T-helper 1 cell (primary cell): ENCODE measurements at places on chromosomes 16 and 17.

- peak; percentile 70 for DNase-seq
These were observed 639 bp downstream of the MIF4GD start for GRCh38 chr17:75270218-75270965.

DNA sequence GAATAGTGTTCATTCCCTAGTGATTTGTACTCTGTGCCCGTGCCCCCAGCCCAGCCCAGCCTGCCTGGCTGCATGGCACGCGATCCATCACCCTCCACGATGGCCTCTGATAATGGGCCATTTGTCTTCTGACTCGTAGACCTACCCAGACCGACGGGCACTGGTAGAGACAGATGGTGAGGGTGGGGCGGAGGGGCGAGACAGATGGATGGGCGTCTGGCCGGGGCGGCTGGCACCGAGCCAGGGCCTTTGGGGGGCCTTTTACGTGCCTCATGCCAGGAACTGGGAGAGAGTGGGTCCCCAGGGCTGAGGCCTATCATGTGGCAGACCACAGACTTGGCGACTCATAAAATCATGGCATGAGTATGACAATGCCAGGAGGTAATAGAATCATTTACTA is 25.4 kb downstream of the CRHR1 start:
- DNase-seq: no peak

- DNase-seq: no peak
These were observed 1.2 kb downstream of the PDP2 start for GRCh38 chr16:66881560-66881959.

GRCh38 chr16:29848420-29849297 is 14.4 kb downstream of the CDIPT start:
- DNase-seq: peak; percentile 75

DNA sequence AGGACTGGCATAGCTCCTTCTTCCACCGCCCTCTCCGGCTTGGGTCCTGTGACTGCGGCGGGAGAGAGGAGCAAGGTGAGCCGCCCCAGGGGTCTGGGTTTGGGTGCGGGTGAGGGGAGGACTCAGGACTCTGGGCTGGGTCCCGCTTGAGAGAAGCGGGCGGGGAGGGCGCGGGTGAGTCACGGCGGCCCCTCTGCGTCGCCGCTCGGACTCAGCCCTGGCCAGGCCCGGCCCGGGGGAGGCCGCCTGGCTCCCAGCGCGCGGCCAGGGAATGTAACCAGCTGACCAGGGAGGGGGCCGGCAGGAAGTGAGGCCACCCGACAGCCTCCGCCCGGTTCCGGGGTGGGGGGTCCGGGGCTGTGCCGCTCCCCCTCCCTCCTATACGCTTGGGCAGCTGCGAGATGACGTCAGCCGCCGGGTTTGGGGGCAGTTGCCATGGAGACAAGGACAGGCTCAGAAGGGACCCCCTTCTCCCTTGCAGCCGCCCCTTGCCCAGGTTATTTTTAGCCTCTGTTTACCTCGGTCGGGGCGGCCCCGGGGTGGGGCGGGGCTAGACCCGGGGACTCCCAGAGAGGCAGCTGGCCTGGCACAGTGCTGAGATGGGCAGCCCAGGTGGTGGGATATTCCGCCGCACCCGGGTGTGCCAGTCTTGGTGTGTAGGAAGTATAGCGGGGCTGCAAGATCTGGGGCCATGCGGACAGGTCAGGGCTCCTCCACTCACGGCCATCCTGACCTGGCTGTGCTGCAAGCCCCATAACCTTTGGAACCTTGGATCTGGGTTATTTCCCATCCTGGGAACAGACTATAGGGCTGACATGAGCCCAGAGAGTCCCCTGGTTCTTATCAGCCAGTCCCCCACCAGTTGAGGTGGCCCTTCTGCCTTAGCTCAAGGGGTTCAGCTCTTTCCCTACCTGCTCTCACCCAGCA is 1.6 kb downstream of the RIPOR1 start:
- DNase-seq: no peak

GRCh38 chr17:71765437-71765836 is 355.4 kb upstream of the SOX9 start:
- no peak for DNase-seq

GRCh38 chr16:64711596-64711995 is 410.3 kb downstream of the CDH11 start:
- no peak for DNase-seq

DNA sequence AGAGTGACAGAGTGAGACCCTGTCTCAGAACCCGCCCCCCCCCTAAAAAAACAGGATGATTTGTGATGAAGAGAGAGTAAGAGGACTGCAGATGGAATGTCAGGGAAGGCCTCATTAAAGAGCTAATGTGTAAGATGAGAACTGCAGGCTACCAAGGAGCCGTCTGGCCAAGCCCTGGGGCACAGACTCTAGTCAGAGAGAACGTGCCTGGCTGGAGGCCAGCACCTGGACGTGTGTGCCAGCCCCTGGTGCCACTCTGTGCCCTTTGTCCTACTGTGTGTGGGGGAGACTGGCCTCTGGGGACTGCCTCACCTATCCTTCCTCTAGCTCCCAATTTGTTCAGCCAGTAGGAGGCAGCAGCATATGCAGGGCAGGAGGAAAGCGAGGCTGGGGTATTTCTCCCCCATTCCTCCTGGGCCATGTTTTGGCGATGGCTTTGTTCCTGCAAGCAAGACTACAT is 37.1 kb downstream of the KNOP1 start:
- no peak for DNase-seq

DNA sequence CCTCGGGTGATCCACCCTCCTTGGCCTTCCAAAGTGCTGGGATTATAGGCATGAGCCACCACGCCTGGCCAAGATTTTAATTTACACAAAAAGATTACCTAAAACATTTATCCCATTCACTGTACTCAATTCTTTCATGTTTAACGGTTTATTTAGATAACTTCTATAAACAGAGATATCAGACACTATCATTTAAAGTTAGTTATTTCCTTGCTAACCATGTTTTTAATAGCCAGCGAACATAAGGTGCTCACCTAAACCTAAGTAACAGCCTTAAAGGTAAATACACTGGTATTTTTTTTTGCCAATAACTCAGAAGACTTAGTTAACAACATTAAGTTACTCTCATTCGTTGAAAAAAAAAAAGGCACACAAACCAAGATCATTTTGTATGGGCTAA is 82.0 kb upstream of the C17orf78 start:
- no peak for DNase-seq

GRCh38 chr17:37598145-37598544 is 11.1 kb downstream of the SYNRG start:
- DNase-seq: no peak

DNA sequence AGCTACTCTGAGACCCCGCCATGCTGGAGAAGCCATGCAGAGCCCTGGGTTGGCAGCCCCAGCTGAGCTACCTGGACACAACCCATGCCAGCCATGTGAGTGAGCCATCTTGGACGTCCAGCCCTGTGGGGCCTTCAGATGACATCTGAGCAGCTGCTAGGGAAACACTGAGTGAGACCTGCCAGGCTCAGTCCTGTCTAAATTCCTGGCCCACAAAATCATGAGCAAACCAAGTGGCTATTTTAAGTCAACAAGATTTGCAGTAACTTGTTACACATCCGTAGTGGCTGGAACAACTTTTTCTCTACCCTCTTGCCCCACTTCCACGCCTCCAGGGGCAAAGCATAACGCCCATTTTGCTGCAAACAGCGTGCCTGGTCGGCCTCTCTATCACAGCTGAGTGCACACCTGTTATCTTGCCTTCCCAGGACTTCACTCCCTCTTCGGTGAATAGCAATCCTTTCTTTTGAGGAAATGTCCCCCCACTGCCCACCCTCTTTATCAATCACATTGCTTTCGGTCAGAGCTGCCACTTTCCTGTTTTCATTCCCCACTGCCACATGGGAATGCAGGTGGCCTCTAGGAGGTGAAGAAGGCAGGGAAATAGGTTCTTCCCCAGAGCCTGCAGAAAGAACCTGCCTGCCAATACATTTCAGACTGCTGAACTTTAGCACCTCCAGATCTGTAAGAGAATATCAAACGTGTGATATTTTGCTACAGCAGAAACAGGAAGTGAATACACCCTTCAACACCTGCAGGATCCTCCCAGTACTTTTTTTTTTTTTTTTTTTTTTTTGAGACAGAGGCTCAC is 7.4 kb upstream of the SCIMP start:
- DNase-seq: peak; percentile 24

- DNase-seq: no peak
These were observed 41.1 kb upstream of the DHX8 start for GRCh38 chr17:43442711-43443110.

- DNase-seq: no peak
These were observed 30.5 kb downstream of the CEP295NL start for GRCh38 chr17:78872486-78872885.

GRCh38 chr17:61400066-61400716 is 548 bp downstream of the TBX2 start:
- no peak for DNase-seq

- DNase-seq: no peak
These were observed 3.6 kb upstream of the PHF12 start for GRCh38 chr17:28954886-28955285.

DNA sequence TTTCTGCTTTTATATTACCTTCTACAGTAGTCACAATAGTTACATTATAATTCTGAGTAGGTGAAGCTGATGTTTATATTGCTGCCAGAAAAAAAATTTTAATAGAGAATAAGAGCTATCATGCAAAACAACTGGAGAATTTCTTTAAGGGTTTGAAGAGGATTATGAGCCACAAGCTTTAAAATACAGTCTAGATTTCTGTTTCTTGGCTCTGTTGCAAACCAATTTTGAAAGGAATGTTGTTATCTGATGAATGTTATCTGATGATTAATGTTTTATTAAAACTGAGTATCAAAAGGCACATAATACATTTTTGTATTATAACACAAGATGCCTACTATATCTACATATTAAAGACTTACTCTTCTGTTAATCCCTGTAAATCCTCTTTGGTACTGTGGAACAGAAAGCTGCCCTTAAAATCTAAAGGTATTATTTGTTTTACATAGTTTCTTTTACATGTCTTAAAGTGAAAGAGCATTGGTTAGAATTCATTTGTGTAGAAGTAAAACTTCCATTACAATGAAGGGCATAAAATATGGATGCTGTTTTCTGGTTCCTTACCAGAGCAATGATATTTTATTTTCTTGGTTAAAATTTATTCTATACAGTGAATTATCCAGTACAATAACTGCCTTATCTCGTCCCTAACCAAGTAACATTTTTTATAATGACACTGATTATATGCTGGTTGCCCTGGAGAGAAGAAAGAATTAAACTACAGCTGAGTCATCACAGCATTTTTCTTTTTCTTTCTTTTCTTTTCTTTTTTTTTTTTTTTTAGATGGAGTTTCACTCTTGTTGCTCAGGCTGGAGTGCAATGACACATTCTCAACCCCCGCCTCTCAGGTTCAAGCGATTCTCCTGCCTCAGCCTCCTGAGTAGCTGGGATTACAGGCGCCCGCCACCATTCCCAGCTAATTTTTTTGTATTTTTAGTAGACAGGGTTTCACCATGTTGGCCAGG is 205.7 kb downstream of the TANC2 start:
- DNase-seq: no peak

GRCh38 chr16:14609716-14610115 is 20.3 kb downstream of the PARN start:
- DNase-seq: no peak

DNA sequence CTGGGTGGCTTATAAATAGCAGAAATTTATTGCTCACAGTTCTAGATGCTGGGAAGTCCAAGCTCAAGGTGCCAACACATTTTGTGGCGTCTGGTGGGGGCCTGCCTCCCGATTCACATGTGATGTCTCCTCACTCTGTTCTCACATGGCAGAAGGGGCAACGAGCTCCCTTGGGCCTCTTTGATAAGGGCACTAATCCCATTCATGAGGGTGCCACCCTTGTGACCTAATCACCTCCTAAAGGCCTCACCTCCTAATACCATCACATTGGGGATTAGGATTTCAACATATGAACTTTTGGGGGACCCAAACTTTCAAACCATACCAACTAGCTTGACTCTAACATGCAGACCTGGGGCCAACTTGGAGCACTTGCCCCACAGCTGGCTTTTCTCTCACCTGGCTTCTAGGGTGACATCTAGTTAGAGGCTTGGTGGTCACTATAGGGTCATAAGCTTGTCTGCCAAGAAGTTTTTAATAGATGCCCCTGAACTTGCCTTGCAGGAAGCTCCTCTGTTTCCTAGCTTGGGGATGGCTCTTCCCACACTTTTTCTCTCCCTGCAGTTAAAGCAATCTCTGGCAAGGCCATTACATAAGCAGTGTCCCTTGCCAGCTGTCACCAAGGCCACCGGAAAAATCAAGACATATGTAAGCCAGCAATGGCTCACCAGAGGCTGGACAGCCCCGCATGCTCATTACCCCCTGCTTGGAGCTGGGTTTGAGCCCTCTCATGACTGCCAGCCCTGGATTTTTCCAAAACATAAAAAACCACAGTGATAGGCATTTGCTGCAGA is 8.4 kb upstream of the MED9 start:
- DNase-seq: no peak

GRCh38 chr16:85982563-85982939 is 83.6 kb downstream of the IRF8 start:
- no peak for DNase-seq

- no peak for DNase-seq
These were observed 26.9 kb downstream of the OR3A1 start for GRCh38 chr17:3271072-3271848.

- no peak for DNase-seq
These were observed 75.0 kb downstream of the RPTOR start for GRCh38 chr17:80619535-80620235.

DNA sequence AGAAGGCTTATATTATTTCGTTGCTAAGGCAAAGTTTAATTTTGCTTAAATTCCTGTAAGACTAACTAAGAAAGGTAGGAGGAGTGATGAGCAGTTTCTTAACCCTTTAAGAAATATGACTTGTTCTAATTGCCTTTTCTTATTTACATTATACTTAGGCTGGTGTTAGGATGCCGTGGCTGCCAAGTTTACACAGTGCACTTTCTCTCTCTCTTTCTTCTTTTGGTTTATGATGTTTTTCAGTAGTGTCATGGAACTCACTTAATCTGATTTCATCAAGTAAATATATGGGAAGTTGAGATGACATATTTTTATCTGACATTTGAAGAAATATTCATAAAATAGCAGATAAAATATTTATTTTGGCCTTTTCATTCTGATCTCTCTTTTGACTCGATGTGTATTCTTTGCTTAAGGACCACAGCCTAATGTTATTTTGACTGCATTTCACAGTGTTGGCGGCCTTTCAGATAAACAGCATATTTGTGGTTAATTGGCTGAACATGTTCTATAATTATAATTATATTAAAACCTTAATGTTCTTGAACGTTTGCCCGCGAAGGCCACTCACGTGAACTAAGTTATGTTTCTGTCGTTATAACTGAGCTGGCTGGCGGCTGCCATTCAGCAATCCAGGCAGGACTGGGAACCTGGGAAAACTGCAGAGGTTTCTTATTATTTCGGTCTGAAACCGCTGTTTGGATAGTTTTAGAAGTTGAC is 191.6 kb downstream of the WWOX start:
- DNase-seq: no peak

- DNase-seq: no peak
These were observed 601 bp upstream of the CDIPT start for GRCh38 chr16:29863669-29863984.

- DNase-seq: no peak
These were observed 18.1 kb downstream of the ITPRIPL2 start for GRCh38 chr16:19131825-19132218.

GRCh38 chr16:87161822-87162676 is 155.1 kb downstream of the C16orf95 start:
- no peak for DNase-seq
